Esophagus squamous epithelium (tissue), 5 donors: ENCODE measurements at places on chromosomes 5 and 9. TPM values are rescaled to one million over a fixed set of nuclear protein-coding genes. Genes with fewer than 3 reads are reported as not detected.

PHYHD1 gene
- 19.3 TPM for total RNA-seq

SLC34A1 gene
- 0.19 TPM for total RNA-seq

- no peak for DNase-seq
These were observed 208.9 kb downstream of the TRIM32 start for GRCh38 chr9:116895961-116896360.

DNA sequence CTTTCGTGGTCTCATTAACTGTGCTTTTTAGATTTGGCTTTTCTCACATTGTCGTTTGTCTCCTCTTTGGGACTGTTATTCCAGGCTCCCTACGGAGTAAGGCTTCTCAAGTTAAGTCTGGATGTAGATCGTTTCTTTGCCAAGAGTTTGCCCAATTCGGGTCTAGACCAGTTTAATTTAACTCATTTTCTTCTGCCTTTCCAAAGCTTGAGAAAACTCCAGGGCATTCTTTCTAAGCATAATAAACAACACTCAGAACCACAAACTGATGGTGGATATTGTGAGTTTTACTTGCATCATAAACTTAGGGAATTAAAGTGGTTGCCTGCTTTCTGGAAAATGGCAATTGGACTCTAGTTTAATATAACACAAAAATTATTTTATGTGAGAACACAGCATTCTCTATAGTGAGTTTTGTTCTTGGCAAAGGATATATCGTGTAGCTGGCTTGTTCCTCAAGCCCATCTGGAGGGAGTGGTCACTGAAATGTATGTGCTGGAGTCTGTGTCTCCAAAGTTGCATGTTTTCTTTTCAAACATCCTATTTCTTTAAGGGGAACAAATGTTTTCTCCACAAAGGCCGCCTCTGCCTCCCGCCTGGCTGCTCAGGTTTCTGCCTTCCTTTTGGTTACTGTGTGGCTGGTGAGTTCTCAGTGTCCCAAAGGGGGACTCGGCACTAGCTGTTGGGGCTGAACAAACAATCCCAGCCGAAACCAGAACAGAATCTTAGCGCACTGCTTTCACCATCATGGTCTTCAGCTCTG is 211.3 kb upstream of the FBN2 start:
- no peak for DNase-seq

DNA sequence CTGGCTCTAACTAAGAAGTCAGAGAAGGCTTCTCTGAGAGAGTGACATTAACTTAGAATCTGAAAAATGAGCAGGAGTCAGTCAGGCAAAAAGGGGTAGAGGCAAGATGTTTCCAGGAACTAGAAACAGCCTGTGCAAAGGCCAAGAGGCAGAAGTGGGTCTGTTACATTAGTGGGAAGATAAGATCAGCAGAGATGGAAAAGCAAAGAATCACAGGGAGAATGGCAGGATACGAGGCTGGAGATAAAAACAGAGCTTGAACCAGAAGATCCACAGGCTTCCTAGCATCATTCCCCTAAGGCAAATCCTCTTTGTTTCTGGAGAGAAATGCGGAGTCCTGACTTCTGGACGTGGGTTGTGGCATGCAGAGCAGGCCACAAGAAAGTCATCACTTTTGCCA is 27.4 kb downstream of the ASTN2 start:
- no peak for DNase-seq

DNA sequence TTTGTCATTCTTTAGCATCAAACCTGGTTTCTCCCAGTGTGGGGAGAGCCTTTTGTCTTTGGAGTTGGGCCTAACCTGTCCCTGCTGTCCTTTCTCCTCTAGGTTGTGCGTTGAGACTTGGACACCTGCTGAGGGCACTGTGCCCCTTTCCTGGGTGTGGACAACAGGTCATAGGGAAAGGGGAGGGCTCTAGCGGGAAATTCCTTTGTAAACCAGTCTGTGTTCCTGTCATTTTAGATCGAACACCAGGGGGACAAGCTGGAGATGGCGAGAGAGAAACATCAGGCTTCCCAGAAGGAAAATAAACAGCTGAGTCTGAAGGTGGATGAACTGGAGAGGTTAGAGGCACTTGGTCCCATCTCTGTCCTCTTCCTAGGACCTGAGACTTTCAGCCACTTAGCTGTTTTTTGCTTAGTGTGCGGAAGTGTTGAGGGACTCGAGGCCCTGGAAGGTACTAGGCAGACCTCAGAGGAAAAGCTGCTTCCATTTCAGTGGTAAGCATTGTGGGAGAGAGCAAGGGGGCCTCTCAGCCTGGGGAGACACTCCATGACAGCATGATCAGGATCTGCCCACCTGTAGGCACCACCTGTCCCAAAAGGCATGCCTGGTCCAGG is 8.6 kb upstream of the GLE1 start:
- no peak for DNase-seq
